ENCODE measurements at places on chromosomes 1 and 21.

DNA sequence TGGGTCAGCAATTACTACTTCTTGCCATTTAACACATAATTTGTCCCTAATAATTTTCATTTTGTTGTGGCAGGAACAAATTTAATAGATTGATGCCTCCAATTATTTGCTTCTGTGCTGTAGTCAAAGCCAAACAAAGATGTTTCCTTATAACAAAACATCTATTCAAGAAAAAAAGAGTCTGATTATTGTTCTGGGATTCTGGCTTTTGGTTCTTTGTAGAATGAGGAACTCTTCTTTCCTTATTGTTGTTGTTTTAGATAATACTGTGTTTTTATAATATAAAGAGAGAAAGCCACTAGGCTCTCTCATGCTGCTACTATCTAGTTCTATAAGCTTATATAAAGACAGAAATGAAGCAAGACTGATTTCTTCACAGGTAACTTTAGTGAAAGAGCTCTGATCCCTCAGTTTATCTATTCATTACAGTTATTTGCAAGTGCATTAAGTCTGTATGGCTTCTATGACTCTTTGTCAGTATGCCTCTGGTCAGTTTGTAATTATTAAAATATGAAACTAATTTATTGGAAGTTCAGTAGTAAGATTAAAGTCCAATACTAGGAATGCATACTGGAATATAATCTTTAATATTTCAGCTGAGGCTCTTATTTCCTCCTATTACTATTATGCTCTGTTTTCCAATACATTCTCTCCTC, 37.4 kb downstream of the PRKACB start:
- DNase-seq, result no peak

DNA sequence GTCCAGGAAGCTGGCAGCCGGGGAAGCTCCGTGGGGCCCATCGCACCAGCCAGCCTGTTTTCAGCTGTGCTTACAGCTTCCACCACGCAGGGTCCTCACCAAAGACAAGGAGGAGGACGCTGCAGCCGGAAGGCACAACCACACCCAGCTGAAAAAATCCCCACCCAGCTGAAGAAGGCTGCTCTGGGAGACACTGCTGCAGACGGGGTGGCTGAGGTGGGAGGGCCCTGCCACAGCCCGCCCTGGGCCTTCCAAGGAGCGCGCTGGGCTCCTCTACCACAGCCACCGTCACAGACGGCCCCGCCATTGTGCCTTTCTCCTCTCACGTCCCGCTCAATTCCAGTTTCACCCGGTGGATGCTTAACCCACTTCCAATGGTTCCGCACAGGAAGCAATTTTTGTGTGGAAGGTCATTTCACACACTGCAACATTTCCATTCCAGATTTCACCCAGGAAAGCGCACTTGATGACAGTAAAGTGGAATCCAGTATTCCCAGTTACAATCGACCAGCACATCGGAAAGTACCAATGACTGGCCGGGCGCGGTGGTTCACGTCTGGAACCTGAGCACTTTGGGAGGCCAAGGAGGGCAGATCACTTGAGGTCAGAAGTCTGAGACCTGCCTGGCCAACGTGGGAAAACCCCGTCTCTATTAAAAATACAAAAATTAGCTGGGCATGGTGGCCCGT, 47.9 kb downstream of the NPHP4 start:
- no peak for DNase-seq

DNA sequence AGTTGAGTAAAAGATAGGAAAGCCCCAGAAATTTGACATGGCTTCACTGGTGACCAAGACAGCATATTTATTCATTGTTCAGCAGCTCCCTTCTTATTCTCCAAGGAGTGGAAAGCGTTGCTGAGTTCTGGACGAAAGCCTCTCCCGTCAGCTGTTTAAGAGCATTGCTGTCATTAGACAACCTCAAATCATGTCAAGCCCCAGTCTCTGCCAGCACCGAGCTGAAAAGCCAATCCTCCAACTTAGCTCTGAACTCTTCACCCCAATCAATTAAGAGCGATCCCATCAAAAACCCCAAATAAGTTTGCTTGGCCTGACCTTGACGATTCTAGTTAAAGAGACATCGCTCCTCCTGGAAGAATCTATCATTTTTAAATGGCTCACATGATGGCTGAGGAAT, 110.8 kb downstream of the PLPP3 start:
- DNase-seq, result no peak

- peak; percentile 91 for DNase-seq
Measured at GRCh38 chr1:178192686-178193085, 98.8 kb downstream of the RASAL2 start.

GRCh38 chr1:100476735-100477290, 61.1 kb upstream of the GPR88 start:
- no peak for DNase-seq

GRCh38 chr1:155219592-155220031, 11.1 kb downstream of the MTX1 start:
- DNase-seq, result no peak
